ENCODE measurements at places on chromosomes 11 and 22.
A peak's percentile ranks its signal among the peaks of the same experiment; 100 is the strongest.

DNA sequence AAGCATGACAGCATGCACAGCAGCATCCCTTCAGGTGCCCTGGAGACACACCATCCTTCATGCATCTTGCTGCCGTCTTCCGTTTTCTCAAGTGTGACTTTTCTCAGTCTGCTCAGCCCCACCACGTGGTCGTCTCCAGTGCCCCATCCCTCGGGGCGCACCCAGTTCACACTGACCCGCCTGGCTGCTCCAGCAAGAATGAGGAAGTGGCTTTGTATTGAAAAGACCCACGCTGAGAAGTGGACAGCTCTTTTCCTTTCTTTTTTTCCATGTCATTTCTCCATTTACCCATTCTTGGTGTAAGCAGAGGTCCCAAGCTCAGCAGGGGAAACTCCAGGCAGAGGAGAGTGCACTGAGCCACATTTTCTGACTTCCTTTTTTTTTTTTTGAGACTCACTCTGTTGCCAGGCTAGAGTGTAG lies 14.5 kb downstream of the SERPINH1 start:
- DNase-seq: peak; percentile 87

DNA sequence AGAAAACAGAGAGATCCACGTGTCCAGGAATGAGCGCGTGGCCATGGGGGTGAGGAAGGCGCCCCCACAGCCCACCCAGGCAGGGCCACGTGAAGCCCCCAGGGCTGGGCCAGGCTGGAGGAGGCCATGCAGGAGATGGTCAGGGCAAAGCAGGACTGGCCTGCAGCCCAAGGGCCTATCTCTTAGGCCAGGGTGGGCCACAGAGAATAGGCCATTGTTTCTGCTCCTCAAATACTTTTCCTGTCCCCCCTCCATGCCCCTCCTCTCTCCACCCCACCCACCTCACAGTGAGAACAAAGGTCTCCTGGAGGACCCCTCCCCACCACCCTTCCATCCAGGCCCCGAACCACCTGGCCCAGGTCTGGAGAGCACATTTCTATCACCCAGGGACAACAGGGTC lies 8.3 kb upstream of the CDC42EP1 start:
- DNase-seq: no peak

DNA sequence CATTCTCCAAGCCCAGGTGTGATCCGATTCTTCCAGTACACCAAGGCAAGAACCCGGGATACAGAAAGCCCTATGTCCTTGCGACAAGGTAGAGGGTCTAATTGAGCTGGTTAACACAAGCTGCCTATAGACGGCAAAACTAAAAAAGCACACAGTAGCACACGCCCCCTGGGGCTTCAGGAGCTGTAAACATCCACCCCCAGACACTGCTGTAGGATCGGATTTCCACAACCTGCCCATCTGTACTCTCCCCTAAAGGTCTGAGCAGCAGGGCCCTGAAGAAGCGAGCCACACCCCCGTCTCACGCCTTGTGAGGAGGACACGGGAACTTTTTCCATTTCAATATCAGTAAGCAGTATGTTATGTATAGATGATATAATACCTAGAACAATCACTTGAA lies 624.7 kb downstream of the BUD13 start:
- no peak for DNase-seq

DNA sequence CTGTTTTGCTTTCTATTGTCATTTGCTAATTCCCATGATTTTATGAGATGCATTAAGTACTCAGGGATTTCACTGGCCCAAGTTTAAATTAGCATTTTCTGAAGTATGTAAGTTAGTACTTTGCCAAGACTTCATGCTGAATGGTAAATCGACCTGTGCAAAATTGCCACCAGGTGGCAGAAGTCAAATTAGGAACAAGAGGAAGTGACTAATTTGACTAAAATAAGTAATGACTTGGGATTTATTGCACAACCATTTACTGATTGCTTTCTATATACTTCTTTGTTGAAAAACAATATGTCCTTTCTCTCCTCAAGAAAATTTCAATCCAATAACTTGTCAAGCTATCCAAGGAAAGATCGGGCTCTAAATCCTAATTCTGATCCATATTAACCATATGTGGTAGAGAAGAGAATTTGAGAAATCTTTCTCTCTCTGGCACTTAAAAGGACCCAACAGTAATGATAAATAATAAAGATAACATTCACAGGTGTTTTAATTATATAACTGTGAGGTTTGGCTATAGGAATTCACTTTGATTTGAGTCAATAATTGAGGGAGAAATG lies 253.7 kb upstream of the CHORDC1 start:
- DNase-seq: peak; percentile 75

GRCh38 chr22:22800716-22801115 lies 86.9 kb upstream of the IGLL5 start:
- no peak for DNase-seq

GRCh38 chr22:32644252-32645100 lies 157.0 kb upstream of the TIMP3 start:
- DNase-seq: peak; percentile 72

GRCh38 chr11:70672991-70673653 lies 274.8 kb downstream of the CTTN start:
- DNase-seq: no peak

DNA sequence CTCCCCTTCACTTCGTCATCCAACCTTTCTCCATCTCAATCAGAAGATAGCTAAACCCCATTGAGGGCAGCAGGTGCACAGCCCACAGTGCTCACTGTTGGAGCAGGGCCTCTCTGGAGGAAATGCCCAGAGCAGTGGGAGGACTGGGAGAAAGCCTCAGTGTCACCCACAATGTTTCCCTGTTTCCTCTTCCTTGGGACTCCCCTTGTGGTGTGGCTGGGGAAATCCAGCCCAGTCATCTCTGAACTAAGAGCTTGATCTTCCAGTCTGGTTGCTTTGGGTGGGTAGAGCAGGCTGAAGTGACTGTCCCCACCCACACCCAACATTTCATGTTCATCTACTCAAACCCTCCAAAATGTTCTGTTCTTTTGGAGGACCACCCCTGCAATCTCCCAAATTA lies 29.8 kb upstream of the EED start:
- no peak for DNase-seq

DNA sequence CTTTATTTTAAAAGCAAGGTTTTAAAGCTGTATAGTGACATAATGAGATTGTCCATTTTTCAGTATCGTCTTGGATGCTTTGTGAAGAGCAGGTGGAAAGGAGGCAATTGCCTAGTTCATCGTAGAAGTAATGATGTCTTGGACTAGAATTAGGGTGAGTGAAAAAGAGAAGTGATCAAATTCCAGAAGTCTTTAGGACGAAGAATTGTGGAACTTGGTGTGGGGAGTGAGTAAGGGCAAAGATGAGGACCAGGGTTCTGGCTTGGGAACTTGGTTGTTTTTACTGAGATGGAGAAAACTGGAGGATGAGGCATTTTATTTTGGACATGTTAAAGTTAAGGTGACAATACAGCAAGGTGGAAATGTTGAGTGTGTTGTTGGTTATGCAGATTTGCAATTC lies 1.2 kb downstream of the ILK start:
- no peak for DNase-seq

DNA sequence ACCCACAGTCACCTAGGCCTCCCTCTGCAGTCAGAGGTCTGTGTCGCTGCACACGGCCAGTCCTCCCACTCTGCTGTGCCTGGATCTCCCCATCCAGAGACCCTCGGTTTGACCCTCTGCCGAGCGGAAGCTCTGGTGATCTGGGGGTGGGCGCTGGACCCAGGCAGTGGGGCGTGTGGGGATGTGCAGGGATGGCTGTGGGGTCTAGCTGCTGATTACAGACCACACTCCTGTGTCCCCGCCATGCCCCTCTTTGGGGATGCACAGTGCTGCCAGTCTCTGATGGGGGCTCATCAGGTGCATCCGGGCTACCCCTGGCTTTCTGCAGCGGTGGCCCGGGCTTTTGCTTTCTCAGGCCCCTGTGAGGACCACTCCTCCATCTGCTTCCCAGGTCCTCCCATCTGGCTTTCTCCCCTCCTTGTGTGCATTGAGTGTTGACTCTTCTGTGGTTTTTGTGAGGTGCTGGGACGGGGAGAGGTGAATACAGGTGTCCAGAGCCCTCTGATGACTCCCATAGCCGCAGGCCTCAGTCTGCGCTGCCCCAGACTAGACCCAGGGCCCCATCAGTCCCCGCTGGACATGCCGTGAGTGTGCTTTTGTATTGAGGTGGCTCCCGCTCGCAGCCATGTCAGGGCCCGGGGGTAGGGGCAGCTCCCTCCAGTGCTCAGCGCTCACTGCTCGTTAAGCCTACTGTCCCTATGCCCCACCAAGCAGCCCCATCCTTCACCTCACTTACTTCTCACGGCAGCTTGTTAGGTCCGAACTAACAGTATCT lies 251.6 kb downstream of the TBC1D22A start:
- no peak for DNase-seq

DNA sequence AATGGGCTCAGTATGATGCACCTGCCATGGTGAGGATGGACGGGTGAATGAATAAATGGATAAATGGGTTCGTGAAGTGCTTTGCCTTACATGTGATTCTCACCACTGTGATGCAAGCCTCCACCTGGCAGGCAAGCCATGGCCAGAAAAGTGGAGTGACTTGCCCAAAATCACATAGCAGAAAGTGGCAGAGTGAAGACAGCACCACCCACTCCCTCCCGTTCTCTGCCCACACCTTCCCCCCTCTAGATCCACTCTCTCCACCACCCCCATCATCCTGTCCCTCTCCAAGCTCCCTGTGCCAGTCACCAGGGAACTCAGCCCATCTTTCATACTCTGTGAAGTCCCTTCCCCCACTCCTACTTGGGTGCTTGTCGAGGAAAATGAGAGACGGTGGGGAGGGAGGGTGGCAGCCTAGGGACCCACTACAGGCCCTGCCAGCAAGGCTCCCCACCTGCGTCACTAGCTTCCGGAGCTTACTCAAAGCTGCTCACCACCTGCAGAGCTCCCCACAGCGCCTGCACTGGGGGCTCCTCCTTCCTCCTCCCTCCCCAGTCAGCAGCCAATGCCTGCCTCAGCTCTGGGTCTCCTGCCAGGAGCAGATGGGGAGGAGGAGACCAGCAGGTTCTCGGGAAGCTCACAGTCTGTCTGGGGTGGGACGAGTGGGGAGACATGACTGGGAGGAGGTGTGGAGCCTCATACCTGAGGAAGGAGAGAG lies 82.3 kb downstream of the PDE2A start:
- DNase-seq: no peak

DNA sequence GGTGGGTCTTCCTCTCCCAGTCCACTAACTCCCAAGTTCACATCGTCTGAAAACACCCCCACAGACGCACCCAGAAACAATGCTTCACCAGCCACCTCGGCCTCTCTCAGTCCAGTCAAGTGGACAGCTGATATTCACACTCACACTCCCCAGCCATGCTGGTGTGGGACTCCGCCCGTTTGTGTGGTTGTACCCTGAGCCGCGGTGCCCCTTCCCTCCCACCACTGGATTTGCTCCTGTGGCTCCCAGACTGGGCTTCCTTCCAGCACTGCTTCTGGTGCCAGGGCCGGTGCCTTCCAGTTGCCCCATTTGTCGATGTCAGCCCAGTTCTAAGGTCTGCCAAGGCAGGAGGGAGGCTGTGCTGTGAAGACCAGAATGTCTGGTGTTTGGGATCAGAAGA lies 37.9 kb upstream of the PLET1 start:
- DNase-seq: peak; percentile 71

DNA sequence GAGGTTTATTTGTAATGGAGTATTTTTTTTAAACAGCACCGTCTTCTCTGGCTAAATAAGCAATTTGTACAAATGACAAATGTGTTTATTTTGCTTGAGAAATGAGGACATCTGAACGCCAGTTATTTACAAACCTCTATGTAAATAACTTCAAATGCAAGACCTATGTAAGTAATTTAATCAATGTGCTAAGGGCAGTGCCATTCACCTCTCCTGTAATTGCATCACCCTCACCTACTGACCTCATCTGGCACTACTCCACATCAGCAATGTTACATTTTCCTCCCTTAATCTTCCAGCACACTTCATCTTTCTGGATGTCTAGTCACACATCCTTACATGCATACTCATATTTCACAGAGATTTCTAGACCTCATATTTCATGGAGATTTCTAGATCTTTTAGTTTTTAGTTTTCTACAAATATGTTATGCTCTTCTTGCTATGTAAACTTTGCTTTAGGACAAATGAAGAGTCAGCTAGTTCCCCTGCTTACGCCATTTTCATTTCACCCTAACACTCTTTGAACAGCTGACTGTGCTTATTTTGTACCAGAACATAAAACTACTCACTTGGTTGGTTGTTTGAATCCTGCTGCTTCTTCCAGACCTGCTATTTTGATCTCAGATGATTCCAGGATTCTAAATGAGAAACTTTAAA lies 238.6 kb downstream of the GRM5 start:
- DNase-seq: no peak

GRCh38 chr11:79189055-79189454 lies 251.8 kb downstream of the TENM4 start:
- DNase-seq: peak; percentile 1

DNA sequence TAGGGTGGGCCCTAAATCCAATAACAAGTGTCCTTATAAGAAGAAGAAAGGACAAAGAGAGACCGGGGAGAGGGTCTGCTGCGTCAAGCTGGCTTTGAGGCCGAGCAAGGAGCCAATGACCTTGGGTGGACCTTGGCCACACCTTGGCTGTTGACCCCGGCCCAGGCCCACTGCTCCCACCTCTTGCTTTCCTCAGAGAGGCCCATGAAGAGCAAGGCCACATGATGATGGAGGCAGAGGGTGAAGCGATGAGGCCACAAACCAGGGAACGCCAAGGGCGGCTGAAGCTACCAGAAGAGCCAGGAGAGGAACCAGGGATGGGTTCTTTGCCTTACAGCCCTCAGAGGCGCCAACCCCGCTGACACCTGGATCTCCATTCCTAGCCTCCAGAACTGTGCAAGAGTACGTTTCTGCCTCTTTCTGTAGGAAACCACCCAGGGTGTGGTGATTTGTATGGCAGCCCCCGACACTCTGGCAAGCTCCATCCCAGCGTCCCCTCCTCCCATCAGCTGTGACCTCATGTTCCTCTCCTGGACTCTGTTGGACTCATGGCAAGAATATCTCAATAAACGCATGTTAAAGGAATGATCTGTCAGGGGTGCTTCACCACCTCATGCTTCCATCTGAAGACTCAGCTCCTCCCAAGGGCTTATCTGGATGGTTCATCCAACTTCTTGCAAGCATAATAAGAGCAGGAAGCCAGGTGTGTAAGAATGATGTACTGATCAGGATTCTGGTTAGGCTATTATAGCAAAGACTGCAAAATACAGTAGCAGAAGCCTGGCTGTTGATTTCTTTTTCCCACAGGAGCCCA lies 41.6 kb upstream of the LINC01488 start:
- no peak for DNase-seq

DNA sequence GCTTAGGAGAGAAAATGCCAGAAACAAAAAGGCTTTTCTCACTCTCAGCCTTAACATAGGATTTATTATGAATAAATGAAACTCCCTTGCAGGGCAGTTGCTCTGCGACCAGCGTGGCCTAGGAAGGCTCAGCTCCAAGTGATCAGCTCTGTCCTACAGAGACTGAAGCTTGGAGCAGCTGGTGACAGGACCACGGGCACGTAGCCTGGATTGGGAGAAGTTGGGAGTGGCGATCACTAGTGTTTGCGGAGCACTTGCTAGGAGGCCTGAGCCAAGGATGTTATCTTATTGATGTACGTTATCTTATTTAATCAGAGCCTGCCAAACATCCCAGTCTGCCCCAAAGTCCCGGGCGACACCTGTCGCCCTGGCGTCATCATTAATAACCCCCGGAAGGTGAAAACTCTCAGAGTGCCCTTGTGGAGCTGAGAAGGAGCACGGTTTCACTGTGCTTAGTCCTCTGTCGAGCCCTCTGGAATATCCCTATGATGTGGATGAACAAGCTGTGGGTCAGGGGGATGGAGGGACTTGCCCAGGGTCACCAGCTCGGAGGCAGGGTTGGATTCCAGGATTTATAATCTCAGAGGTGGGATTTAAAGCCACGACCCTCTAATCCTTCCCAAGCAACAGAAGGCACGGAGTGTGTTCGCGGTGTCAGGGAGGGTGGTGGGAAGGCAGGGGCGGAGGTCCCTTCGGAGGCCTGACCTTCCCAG lies 40.8 kb upstream of the SMIM38 start:
- DNase-seq: no peak
